ENCODE measurements at places on chromosomes 11 and 22.
A peak's percentile ranks its signal among the peaks of the same experiment; 100 is the strongest.

DNA sequence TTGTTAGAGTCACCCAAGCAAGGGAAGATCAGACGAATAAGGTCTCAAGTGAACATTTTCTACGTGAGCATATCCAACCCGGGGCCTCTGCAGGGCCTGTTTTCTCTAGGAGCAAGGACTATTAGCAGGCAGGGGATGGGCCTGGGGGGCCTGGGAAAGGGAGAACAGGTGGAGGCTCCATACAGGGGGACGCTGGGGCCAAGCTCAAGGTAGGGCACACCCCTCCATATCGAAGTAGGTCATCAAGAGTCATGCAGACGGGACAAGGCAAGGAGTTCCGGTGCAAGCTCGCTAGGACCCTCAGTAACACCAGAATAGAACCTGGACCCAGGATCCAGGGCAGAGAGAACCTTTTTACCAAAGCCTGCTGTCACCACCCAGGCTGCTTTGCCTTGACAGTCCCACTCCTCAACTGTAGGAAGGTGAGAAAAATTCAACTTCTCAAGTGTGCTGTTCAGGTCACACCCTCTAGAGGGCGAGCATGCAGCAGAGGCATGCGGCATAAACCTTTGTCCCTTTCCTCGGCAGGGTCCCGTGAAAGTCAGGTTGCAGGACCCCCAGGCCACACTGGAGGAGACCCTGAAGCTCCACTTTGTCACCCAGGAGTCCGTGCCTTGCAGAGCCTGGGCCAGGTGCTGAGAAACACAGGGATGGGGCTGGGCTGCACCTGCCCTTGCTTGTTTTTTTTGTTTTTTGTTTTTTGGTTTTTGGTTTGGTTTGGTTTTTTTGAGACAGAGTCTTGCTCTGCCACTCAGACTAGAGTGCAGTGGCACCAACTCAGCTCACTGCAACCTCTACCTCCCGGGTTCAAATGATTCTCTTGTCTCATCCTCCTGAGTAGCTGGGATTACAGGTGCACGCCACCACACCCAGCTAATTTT lies 8.6 kb upstream of the APOBEC3B start:
- DNase-seq, result peak; percentile 12

DNA sequence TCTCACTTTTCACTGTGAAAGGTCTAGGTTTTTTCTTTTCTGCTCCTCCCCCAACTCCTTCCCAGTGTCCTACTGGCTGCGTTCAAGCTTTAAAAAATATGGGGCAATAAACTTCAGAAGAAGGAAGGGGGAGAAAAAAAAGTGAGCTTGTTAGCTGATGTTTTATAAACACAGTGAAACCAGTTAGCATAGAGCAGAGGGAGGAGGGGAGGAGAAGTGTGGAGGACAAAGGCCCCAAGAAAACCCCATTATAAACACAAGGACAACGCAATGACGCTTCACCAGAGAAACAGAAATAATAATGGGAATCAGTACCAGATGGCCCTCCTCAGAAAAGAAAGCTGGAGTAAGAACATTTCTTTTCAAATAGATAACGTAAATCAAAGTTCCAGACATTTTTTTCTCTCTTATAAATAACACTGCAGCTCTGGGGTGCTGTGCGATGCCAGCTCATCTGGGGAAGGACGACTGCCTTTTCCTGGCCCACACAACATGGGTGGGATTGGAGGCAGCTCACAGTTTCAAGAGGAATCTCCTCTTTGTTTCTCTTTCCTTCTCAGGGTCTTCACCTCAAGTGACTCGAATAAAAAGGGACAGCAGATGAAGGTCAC lies 235.4 kb upstream of the NARS2 start:
- DNase-seq, result no peak

DNA sequence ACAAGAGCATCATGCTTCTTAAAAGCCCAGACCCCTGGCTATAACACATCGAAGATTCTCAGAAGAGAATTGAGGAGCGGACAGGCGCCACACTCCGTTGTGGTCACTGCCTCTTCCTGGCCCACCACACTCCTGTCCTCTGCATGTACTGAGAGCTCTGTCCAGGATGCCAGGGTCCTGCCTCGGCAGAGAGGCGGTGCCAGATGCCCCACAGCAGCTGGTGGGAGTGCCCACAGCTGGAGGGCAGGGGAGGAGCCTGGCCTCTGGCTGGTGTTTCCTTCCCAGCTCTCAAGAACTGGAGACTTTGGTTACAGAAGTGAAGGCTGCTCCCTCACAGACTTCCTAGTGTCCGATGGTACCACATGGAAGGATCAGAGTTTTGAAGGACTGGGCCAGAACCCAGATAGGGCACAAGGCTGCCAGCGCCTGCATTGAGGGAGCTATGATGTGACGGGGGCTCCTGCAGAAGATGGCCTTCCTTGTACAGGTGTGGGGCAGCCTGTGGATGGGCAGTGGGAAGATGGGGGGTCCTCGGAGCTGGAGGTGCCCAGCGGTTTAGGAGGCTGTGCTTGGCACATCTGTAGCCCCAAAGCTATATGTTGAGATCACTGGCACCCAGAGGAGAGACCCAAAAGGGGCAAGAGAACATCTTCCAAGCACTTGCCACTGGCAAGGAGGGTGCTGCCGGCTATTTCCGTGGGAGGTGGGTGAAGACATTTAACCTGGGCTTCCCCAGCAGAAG lies 19.4 kb downstream of the RSPH14 start:
- no peak for DNase-seq

DNA sequence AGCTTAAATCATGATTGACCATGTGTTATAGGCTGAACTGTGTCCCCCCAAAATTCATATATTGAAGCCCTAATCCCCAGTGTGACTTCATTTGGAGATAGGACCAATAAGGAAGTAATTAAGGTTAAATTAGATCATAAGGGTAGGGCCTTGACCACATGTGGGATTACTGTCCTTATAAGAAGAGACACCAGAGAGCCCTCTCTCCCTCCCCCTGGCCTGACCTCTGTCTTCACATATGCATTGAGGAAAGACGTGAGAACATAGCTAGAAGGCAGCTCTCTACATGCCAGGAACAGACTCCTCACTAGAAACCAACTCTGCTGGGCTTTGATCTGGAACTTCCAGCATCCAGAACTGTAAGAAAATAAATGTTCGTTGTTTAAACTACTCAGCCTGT lies 13.6 kb upstream of the NUP50 start:
- DNase-seq, result no peak

GRCh38 chr11:23398052-23398451 lies 537.8 kb upstream of the CCDC179 start:
- DNase-seq, result no peak

DNA sequence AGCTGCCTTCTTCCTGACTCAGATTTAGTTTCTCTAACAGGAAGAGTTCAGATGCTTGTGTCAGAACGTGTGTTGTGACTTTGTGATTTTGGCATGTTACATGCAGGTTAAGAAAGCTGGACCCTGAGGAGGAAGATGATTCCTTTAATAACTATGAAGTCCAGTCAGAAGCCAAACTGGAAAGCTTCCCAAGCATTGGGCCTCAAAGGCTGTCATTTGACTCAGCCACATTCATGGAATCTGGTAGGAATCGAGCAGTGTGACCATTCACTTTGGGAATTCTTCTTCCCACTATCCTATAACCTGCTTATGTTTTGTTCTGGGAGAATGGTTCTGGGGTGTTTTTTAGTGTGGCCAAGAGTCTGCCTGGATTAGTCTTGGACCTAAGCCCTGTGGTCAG lies 48.0 kb downstream of the CABIN1 start:
- no peak for DNase-seq

DNA sequence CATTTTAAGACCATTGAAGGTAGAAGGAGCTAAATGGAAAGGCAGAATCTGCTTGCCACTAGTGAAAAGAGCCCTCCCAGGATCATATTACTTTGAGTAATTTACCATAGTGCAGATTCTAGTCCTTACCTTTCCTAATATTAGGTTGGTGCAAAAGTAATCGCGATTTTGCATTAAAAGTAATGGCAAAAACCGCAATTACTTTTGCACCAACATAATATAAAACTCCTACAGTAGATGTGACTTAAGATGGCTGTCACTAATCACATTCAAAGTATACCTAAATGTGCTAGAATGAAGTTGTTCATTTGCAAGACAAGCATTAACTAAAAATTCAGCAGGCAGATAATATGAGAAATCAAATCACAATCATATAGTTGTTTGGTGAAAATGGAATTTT lies 38.1 kb upstream of the ARL14EP start:
- no peak for DNase-seq
